ENCODE measurements at places on chromosomes 16 and 17.

- DNase-seq: peak; percentile 66
Observed at GRCh38 chr17:46020023-46020761, 21.1 kb downstream of the STH start.

- DNase-seq: no peak
Observed at GRCh38 chr16:4410335-4411075, 5.9 kb downstream of the CORO7 start.

- DNase-seq: no peak
Observed at GRCh38 chr17:31472137-31472536, 80.7 kb downstream of the RAB11FIP4 start.

DNA sequence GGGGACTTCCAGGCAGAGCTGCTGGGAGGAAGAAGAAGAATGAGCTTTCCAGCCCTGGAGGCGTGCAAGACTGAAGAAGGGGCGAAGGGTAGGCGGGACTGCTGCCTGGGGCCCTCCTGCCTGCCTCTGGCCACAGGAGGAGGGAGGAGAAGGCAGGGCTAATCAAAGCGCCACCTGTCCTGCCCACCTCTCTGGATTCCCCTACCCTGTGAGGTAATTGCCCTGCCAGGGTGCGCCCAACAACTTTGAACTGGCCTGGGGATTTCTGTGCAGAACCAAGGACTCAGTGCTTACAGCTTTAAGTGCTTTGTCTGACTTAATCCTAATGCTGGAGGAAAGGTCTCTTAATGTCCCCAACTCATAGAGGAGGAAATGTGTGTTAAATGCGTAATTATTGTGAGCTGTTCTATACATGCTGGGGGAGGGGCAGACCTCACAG is at the start of gene NOXO1:
Gene NOXO1, minus strand, starts transcription at position 72 of the 439 bp plus-strand sequence. CDS start 290 bp downstream, outside the sequence.
- no peak for DNase-seq

GRCh38 chr16:64586781-64587180 is 535.1 kb downstream of the CDH11 start:
- no peak for DNase-seq

- no peak for DNase-seq
Observed at GRCh38 chr16:85857406-85857805, 41.6 kb upstream of the IRF8 start.

GRCh38 chr16:12293913-12294312 is 317.4 kb downstream of the SNX29 start:
- no peak for DNase-seq

DNA sequence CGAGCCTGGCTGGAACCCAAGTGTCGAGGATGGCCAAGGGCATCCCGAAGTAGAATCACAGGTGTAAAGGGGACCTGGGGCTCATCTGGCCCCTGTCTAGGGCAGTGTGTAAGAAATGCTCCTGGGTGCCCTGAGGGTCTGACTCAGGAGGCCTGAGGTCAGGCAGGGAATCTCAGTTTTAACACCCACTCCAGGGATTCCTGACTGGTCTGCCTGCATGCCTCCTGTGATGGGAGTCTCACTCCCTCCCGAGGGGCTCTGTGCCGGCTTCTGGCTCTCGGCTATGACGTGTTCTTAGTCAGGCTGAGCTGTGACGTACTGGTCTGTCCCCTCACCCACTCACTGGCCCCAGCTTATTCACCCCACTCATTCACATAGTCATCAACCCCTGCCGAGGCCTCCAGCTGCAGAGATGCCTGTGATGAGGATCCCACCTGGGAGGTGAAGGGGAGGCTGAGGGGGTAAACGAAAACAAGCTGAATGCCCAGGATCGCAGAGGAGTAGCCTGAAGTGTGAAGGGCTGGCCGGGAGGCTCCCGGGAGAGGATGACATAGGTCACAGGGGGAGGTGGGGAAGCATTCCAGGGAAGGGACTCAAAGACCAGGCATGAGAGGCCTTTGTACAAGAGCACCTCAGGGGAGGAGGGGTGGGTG is 23.8 kb downstream of the FAM83G start:
- no peak for DNase-seq

GRCh38 chr17:35750526-35751395 is 2.3 kb downstream of the GAS2L2 start:
- DNase-seq: no peak

GRCh38 chr17:40358323-40359038 is 6.1 kb downstream of the GJD3 start:
- DNase-seq: peak; percentile 93

- no peak for DNase-seq
Observed at GRCh38 chr16:69179328-69180010, 7.5 kb upstream of the SNTB2 start.

- DNase-seq: no peak
Observed at GRCh38 chr16:119835-120491, 18.5 kb downstream of the NPRL3 start.

GRCh38 chr17:19303367-19303776 is 59.2 kb downstream of the B9D1 start:
- no peak for DNase-seq

DNA sequence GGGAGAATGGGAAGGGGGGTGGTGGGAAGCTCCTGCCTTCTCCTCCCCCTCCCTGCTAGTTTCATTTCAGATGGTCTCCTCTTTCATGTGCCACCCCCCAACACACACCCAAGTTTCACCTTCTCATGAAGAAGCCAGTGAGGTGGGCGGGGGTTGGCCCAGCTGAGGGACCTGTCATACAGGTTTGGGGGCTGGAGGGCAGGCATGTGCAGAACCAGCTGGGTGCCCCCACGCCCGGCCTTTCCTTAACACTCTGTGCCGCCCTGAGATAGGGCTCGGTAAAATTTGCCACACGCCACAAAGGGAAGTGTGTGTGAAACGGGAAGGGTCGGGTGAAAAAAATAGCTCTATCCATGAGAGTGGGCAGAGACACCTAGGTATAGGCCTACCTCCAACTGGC is 57.4 kb downstream of the PIPOX start:
- DNase-seq: no peak

DNA sequence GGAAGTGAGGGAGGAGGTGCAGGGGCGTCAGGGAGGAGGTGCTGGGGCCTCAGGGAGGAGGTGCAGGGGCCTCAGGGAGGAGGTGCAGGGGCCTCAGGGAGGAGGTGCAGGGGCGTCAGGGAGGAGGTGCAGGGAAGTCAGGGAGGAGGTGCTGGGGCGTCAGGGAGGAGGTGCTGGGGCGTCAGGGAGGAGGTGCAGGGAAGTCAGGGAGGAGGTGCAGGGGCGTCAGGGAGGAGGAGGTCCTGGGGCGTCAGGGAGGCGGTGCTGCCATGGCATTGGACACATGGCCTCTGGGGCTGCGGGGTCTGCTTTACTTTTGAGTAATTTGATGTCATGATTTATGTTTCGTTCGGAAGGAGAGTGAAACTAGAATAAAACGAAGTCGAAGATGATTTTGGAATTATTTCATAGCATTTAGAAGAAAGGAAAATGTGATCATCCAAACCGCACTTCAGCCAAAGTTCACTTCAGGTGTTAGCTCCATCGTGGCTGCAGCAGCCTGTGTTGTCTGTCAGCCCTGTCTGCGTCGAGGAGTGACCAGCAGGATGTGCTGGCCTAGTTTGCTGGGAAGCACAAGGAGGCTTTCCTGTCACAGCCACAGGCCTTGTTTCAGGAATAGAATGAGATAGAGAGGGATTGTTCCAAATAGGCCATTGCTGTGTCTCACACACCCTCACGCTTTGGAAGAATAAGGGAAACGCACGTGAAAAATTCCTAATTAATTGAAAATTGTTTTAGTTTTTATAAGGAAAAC is 42.8 kb downstream of the RAB11FIP3 start:
- no peak for DNase-seq

- no peak for DNase-seq
Observed at GRCh38 chr16:75527825-75528299, 8.0 kb downstream of the CHST5 start.

GRCh38 chr16:70508752-70509151 is 14.6 kb downstream of the COG4 start:
- DNase-seq: no peak

DNA sequence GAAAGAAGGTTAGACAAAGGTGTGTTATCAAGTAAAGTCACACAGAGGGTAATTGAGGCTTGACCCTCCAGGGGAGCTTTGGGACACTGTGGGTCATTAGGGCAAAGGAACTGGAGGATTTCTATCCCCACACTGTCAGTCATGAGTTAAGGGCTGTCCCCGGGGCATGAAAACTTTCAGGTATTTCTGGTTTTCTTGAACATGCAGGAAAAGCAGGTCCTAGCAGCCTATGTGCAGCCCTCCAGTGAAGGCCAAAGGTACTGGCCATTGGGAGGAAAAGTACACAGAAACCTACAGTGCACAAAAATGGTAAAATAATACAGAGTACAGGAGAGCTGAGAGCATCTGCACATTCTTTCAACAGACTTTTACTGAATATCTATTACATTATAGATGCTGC is 44.4 kb upstream of the SCNN1B start:
- no peak for DNase-seq

GRCh38 chr17:7356072-7356549 is 1.2 kb downstream of the TMEM95 start:
- DNase-seq: peak; percentile 92

GRCh38 chr16:54817432-54817831 is 113.2 kb upstream of the IRX5 start:
- DNase-seq: no peak

GRCh38 chr17:21129023-21129681 is 2.4 kb downstream of the DHRS7B start:
- no peak for DNase-seq

- DNase-seq: no peak
Observed at GRCh38 chr17:79002796-79003593, 6.6 kb downstream of the CANT1 start.

DNA sequence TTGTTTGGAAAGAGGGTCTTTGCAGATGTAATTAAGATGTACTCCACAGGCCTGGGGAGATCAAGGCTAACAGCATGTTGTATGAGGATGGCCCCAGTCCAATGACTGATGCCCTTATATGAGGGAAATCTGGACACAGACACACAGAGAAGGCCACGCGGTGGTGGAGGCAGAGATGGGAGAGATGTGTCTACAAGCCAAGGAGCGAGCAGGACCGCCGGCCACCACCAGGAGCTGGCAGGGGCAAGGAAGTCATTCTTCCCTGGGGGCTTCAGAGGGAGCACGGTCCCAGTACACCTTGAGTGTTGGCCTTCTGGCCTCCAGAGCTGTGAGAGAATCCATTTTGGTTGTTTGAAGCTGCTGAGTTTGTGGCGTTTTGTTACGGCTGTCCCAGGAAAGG is 14.7 kb downstream of the SOCS3 start:
- no peak for DNase-seq

GRCh38 chr16:88993166-88993761 is 16.3 kb upstream of the CBFA2T3 start:
- peak; percentile 29 for DNase-seq

GRCh38 chr17:28724500-28725165 is 1.4 kb downstream of the TLCD1 start:
- no peak for DNase-seq

GRCh38 chr17:49990331-49990730 is 4.7 kb downstream of the DLX3 start:
- DNase-seq: no peak

GRCh38 chr17:50722746-50723145 is 3.3 kb downstream of the LUC7L3 start:
- no peak for DNase-seq

DNA sequence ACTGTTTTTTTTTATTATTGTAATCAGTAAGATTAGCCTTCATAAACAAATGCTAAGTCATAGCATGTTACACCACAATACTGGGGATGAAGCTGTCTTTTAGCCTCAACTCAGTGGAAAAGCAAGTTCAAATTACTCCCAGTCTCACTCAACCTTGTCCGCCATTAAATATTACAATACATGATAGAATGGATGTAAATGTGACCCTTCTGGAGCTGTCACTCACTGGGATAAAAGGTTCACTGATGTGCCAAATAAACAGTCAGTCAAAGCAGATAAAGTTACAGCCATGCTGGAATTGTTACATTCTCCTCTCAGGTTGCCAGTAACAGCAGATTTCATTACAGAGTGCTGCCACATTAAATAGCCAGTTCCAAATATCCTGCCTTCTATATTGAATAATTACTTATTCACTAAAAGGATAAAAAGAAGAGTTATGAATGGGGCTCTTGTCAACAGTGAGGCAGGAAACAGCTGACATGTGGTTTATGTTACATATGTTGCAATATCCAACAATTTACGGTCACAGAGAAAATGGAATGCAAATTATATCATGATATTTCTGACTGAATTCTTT is 53.4 kb downstream of the BRIP1 start:
- DNase-seq: no peak

DNA sequence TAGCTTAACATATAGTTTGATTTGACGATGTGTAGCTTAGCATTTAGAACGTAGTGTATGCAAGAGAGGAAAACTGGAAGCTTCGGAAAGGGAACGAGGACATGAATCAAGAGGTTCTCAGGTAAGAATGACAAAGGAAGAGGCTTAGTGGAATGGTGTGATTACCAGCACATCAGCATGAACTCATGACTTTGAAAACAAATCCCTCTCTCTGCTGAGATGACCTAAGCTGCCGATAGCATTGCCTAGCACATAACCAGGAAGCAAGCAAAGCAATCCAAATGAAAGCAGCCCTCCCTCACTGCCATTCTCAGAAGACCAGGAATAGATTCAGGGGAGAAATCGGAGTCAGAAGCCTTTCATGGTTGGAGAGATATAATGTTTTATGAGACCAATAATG is 51.3 kb upstream of the CCL1 start:
- no peak for DNase-seq

- DNase-seq: no peak
Observed at GRCh38 chr16:83400234-83400633, 407.5 kb upstream of the HSBP1 start.

- no peak for DNase-seq
Observed at GRCh38 chr17:70107904-70108565, 33.0 kb downstream of the KCNJ16 start.

DNA sequence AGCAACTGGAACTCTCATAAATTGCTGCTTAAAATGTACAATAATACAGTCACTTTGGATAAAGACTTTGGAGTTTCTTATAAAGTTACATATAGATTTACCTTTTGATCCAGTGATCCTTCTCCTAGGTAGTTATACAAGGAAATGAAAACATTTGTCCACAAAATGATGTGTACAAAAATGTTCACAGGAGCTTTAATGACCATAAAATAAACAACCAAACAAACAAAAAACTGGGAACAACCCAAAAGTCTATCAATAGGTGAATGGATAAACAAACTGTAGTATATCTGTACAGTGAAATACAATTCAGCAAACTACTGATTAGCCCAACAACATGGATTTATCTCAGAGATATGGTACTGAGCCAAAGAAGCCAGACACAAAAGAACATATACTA is 37.6 kb downstream of the TTLL6 start:
- no peak for DNase-seq

GRCh38 chr17:72501404-72502370 is 380.9 kb downstream of the SOX9 start:
- no peak for DNase-seq

DNA sequence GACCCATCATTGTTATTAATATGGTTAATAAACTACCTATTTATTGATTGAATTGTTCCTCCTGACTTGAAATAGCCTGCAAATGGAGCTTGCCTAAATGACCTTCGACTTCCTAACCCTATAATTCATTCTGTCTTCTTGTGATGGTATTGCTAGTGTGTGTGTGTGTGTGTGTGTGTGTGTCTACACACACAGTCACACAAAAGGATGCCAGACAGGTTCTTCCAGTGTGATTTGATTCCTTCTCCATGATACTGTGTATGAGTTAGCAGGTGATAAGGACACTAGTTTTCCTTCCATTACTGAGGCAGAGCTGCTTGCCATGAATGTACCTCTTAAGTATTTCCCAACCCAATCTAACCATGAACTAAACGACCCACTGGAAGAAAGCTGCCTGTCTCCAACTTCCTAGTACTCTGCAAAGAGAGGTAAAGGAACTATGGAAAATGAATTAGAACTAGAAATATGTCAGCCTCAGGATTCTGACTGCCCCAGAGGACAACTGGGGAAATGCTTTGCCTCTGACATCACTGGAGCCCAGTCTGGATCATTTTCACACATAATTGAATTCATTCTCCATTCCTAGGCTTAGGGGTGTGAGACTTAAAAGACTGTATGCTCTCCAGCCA is 3.5 kb upstream of the CDC6 start:
- no peak for DNase-seq
